ENCODE measurements at places on chromosomes 6 and 20. TPM values are rescaled to one million over a fixed set of nuclear protein-coding genes. Genes with fewer than 3 reads are reported as not detected.

RGL2 gene
- 45.3 TPM for total RNA-seq

ANKRD66 gene
- total RNA-seq, result not detected

PACSIN1 gene
- 331 TPM for total RNA-seq

RAB44 gene
- total RNA-seq, result not detected

CRISP3 gene
- total RNA-seq, result not detected

LY6G6D gene
- not detected for total RNA-seq

RAET1E gene
- total RNA-seq, result 0.21 TPM

C4A gene
- 64.0 TPM for total RNA-seq

BFSP1 gene
- total RNA-seq, result 3.1 TPM

GRCh38 chr6:125277838-125278237 lies 23.9 kb downstream of the HDDC2 start:
- DNase-seq, result no peak

- no peak for DNase-seq
Measured at GRCh38 chr6:166004876-166005275, 162.8 kb downstream of the TBXT start.

GRCh38 chr6:115577270-115577669 lies 483.4 kb downstream of the FRK start:
- no peak for DNase-seq

DNA sequence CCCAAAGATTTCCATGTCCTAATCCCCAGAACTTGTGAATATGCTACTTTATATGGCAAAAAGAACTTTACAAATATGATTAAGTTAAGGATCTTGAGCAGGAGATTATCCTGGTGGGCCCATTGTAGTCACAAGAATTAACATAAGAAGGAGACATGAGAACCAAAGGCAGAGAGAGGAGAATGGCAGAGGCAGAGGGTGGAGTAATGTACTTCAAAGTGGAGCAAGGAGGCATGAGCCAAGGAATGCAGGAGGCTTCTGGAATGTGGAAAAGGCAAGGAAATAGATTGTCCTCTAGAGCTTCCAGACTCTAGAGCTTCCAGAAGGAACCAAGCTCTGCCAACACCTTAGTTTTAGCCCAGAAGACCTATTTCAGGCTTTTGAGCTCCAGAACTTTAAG lies 147.4 kb downstream of the MOXD1 start:
- DNase-seq, result no peak

DNA sequence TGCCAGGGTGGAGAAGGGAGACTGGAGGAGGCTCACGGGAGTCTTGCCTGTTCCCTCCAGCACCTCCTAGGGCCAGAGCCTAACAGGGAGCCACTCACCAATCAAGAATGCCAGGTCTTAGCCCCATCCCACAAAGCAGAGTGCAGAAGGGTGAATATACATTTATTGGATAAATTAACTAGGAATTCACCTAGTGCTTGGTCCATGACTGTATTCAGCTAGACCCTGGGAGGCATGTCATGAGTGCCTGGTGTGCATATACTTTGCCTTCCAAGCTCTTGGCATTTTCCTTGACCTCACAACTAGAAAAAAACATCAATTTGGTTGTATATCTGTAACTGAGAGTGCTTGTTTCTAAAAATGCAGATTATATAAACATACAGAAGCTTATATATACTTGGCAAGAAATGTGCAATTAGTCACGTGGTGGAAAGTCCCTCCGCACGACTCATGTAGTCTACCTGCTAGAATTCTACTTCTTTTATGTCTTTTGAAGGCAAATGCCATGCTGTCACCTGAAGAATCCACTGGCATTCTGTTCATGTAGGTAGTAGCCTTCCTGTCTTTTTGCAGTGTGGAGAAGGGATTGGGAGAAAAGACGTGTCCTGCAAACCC lies 991.0 kb downstream of the KIF16B start:
- no peak for DNase-seq

- DNase-seq, result no peak
Measured at GRCh38 chr6:170248111-170248805, 42.6 kb downstream of the DLL1 start.

- no peak for DNase-seq
Measured at GRCh38 chr6:6305575-6305974, 14.9 kb downstream of the F13A1 start.

GRCh38 chr6:73610444-73611275 lies 43.1 kb downstream of the SLC17A5 start:
- no peak for DNase-seq

- no peak for DNase-seq
Measured at GRCh38 chr6:76035713-76036112, 36.7 kb downstream of the IMPG1 start.

- no peak for DNase-seq
Measured at GRCh38 chr6:89122625-89123024, 4.8 kb upstream of the SRSF12 start.

DNA sequence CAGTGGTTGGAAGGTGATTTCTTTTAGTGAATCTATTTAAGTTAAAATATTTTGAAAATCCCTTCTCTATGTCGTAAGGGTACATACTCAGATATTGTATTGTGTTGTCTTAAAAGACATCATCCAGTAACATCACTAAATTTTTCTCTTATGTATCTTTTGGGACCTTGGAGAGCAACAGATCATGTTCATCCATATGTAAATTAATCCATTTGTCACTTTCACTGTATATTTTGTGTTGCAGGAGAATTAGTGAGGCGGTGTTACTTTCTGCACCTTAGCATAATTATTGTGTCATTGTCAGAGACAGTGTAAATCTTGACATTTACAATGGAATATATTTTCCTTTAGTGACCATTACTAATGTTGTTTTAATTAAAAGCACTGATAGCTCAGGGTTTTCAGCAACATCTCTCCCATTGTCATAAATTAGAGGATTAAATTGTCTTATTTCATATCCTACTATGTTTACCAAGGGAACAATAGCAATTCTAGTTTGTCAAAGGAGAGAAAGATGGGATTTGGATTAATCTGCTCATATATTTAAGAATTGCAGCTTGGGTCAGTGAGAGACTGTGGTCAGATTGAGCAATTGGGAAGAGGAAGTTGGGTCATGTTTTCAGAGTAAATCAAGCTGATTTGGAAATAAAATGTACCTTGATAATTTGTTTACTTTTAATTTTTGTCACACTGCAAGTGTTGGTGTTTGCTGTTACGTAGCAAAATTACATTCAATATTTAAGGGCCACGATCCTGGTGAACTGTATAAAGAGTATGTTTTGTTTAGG lies 22.7 kb downstream of the DOK5 start:
- no peak for DNase-seq

DNA sequence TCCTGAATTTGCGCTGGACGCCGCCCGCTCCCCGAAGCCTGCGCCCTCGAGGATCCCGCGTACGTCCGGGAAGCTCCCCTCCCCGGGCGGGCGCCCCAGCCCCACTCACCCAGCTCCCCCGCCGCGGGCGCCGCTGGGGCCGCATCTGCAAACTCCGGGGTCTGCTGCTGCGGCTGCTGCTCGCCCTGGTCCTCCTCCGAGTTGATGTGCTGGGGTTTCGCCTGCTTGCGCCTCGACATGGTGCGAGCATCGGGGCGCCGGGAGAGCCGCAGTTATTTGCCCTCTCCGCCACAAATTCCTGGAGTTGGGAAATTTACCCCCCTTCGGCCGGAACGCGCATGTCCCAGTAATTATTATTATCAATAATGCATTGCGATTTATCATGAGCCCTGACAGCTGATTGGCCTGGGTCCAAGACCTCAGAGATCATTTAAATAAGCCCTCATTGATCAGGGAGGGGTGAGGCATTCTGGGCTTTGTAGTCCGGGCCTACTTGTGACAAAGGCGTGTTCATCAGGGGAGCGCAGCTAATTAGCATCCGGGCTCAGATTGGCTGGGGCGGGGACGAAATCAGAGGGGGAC lies at the start of gene SALL4:
TSS of gene SALL4 (minus strand) at position 352 of the 582 bp plus-strand sequence. CDS start at position 239, 113 bp downstream.
- DNase-seq, result no peak

- DNase-seq, result no peak
Measured at GRCh38 chr20:36700438-36700837, 45.5 kb downstream of the NDRG3 start.

GRCh38 chr20:3316136-3316535 lies 77.1 kb upstream of the SLC4A11 start:
- no peak for DNase-seq

GRCh38 chr6:143732536-143732935 lies 54.8 kb downstream of the PHACTR2 start:
- no peak for DNase-seq

GRCh38 chr6:110816677-110817076 lies 1.4 kb upstream of the CDK19 start:
- DNase-seq, result no peak

DNA sequence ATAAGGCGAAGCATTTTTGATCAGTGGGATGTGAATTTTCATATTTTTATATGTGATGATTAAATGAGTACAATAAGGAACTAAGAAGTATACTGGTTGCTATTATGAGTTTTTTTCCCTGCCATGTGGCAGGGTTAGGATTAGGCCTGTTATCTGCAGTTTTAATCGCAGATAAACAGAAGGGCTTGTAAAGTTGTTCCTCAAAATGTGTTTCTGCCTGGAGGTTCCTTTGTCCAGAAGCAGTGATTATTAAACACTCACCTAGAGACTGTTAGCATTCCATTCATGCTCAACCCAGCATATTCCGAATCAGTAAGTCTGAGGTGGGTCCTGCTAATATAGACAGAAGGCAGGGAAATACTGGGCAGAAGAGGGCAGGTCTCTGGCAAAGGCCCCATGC lies 316.0 kb downstream of the CLIC5 start:
- no peak for DNase-seq

DNA sequence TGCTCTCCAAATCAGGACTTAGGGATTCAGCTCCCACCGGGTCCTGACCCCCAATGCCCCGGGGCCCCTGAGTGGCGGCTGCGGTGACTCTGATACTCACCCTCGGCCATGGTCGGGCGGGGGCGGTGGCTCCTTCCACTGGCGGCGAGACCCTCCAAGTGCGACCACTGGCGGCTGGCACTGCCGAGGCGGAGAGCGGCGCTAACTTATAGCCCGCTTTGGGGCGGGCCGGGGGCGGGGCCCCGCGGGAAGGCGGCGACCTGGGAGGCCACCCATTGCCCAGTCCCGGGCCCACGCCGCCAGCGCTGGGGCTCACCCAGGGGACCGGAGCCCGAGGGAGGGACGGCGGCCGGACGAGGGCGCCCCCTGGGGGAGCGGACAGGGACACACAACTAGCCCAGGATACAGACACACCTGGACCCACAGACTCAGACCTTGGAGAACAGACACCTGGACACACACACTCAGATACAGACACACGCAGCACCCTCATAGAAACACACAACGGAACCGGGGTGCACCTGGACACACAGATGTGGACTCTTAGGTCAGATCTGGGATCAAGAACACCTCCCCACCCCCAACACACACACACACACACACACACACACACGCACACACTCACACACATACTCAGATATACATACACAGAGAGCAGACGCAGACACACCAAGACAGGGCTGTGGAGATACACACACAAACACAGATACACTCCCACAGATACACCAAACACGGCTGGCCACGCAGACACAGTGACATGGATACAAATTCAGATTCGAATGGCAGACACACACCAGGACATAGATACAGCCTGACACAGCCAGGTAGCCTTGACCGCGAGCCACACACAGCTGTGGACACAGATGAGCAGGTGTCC lies at the start of gene TGM2:
TSS of gene TGM2 (minus strand) at position 182 of the 877 bp plus-strand sequence. CDS start at position 110, 72 bp downstream.
- no peak for DNase-seq

- no peak for DNase-seq
Measured at GRCh38 chr6:128432394-128432793, 88.0 kb downstream of the PTPRK start.

GRCh38 chr6:129517288-129517687 lies 192.7 kb downstream of the ARHGAP18 start:
- DNase-seq, result no peak

DNA sequence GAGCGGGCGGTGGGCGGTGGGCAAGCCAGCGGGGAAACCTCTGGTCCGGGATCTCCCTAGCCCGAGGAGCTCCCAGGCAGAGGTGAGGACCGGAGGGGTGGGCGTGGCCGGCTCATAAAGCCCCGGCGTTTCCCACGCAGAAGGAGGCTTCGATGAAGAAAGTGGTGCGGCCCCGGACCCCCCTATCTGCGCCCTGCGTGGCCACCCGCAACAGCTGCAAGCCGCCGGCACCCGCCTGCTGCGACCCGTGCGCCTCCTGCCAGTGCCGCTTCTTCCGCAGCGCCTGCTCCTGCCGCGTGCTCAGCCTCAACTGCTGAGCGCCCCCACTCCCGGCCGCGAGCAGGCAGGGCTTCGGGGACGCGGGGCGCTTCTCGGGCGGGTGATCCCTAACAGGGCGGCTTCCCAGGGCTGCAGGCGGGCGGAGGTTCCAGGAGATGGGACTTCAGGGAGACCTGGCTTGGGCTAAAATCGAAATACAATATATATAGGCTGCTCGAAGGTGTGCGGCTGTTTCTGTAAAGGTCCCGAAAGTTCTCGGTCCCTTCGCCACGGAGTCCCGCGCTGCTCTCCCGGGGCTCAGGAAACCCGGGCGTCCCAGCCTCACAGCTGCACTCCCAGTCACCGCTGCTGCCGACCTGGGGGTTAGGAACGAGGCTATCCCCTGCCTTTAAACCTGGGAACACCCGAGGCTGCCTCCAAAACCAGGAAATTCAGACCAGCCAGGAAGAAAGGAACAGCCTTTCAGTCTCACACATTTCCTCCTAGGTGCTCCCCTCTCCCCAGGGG lies 27.8 kb downstream of the ASIP start:
- peak; percentile 58 for DNase-seq

- no peak for DNase-seq
Measured at GRCh38 chr6:144729502-144729901, 444.4 kb downstream of the UTRN start.

- no peak for DNase-seq
Measured at GRCh38 chr6:51855310-51856082, 231.9 kb downstream of the PKHD1 start.

DNA sequence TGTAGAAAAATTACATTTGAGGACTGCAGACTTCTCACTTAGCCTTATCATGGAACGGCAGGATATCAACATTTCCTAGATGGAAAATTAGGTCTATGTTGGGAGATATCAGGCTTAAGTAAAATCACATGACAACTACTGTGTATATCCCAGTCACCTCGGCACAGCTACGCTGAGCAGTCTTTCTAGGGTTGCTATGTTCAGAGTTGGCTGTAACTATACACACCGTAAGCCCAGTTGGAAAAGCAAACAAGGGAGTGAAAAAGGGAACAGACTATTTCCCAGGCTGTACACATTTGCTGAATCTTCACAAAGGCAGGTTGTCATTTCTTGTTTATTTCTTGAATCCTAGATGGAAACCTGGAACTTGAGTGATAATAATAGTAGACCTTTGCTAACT lies 80.7 kb upstream of the PTPRK start:
- DNase-seq, result no peak

- DNase-seq, result no peak
Measured at GRCh38 chr6:117616391-117617209, 14.3 kb upstream of the GOPC start.

DNA sequence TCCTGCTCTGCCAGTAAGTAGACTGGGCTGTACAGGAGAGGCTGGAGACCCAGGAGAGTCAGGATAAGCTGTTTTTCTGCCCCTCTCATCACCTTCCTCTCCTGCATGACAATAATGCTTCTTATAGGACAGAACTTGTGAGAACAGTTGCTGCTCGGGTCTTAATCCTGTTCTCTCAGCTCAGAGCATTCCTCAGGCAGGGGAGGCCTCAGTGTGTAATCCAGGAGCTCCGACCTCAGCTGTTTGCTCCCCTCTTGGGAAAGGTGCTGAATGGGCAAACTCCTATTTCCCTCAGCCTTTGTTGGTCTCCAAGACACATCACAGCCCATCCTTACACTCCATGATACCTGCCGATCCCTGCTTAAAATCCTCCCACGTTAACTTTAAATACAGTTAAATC lies 134.9 kb upstream of the LRFN2 start:
- no peak for DNase-seq

Measured in dorsolateral prefrontal cortex (tissue), 122 donors.